Esophagus squamous epithelium (tissue), 5 donors: ENCODE measurements at places on chromosomes 6 and 20.

GRCh38 chr6:27168108-27168507 is 79.4 kb upstream of the PRSS16 start:
- DNase-seq, result no peak

GRCh38 chr6:31791324-31792089 is 4.0 kb downstream of the VARS1 start:
- DNase-seq, result no peak

DNA sequence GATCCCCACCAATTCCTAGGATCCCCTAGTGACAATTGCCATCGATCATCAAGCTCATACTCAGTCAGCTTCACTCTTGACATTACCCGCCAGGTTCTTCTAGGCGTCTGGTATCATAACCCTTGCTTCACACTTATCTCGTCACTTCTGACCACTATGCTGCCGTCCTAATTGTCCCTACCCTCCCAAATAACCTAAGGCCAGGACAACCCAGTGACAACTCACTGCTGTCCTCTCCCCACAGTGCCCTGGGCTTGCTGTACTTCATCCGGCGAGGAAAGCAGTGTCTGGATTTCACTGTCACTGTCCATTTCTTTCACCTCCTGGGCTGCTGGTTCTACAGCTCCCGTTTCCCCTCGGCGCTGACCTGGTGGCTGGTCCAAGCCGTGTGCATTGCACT is 3.7 kb downstream of the SYS1 start:
- DNase-seq, result no peak

DNA sequence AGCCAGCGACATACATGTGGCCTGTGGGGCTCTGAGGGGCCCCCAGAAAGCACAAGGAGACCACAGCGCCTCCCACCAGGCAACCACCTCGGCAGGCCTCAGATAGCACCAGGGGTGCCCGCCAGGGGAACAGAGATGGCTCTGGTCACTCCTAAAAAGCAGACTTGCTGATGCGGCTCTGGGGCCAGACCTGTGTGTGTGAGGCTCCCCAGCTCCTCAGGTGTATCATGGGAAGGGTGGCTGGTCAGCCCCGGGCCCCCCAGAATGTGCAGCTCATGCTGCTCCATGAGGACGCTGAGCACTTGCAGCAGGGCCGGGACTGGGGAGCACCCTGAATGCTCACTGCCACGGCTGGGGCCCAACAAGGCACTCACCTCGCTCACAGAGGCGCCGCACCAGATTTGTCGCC is 60.2 kb downstream of the PYGB start:
- DNase-seq, result no peak

DNA sequence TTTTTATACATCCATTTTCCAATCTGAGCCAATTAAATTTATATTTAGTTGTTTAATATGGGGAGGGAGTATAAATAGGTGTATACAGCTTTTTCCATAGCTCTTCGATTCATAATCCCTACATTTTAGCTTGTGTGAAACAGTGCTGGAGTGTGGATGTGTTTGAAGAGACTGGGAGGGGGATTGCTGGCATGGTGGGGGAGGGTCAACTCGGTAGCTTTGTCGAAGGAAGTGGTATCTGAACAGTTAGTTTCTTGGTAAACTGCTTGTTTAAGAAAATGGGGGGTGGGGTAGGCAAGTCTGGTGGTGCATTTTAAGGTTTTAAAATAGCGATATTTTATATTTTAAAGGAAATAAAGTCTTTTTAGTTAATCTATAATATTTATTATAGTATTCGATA is 1.4 kb upstream of the LIN28B start:
- DNase-seq, result no peak

GRCh38 chr6:139349464-139350020 is 24.9 kb downstream of the CITED2 start:
- no peak for DNase-seq

DNA sequence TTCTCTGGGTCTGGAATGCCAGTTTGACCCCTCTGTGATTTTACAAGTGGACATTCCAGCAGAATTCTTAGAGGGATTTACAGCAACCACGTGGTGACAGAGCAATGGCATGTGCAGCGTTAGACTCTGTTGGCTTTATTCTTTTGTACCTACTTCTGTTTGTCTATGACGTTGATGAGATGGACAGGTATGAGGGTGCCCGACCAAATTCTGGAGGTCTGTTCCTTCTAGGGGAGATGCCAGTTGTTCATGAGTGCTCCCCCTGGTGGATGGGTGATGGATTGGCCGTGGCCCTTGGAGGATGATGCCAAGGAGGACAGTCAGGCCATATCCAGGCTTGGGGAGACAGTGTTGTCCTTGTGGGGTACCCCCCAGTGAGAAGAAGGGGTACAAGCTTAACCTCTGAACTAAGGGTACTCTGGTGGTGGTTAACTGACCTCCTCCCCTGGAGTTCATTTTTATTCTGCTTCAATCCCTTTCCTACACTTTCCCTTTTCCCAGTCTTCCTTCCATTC is 198.6 kb downstream of the DTNBP1 start:
- DNase-seq, result no peak

GRCh38 chr6:20271818-20272217 is 59.5 kb upstream of the MBOAT1 start:
- no peak for DNase-seq

DNA sequence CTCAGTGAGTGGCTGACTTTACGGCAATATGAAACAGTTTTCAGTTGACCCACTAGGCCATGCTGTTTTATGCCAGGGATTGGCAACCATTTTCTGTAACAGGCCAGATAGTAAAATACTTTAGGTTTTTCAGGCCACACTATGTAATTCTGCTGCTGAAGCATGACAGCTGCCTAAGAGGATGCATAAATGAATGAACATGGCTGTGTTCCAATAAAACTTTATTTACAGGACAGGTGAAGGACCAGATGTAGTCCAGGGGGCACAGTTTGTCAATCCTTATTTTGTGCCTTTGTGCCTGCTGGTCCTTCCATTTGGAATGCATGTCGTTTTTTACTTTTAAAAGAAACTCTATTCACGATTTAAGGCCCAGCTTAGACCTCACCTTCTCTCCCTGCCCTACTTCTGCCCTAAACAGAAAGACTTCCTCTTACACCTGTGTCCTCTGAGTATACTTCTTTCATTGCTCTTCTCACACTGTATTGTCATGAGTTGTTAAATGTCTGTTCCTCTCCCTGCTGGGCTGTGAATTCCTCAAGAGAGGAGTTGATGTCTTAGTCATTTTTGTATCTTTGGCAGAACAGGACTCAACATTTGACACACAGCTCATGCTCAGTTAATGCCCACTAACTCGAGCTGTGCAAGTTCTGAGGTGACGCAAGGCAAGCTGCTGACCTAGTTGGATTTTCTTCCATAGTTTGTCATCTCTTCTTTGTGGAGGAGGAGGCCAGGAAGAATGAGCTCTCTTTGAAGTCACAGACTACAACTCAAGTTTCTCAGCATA is 90.1 kb upstream of the MAP7 start:
- no peak for DNase-seq

GRCh38 chr20:47950124-47950912 is 165.0 kb upstream of the SULF2 start:
- no peak for DNase-seq

GRCh38 chr6:162922563-162923166 is 194.9 kb downstream of the PACRG start:
- no peak for DNase-seq
